Erythroblast (primary cell): ENCODE measurements at places on chromosomes 7 and 10.

GRCh38 chr10:124033887-124034218, 59.5 kb downstream of the CHST15 start:
- no peak for DNase-seq

- DNase-seq, result no peak
Measured at GRCh38 chr7:23713285-23714149, 3.5 kb downstream of the STK31 start.

- peak; percentile 13 for DNase-seq
Measured at GRCh38 chr10:31602541-31603234, 283.7 kb downstream of the ZEB1 start.

DNA sequence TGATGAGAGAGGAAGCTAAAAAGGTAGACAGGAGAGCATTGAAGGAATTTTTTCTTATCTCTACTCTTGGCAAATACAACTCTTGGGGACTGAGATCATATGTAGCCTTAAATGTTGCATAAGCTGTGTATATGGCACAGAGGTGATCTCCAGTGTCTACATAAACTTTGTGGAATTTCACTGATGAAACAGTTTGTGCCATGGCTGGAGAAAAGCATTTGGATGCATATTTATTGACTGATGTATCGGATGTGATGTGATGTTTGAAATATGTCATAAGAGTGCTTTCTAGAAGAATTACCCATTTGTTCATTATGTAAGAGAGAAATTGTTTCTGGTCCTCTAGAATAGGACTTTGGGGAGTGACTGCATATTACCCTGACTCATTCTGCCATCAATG, 244.9 kb upstream of the LRRTM3 start:
- DNase-seq, result no peak

DNA sequence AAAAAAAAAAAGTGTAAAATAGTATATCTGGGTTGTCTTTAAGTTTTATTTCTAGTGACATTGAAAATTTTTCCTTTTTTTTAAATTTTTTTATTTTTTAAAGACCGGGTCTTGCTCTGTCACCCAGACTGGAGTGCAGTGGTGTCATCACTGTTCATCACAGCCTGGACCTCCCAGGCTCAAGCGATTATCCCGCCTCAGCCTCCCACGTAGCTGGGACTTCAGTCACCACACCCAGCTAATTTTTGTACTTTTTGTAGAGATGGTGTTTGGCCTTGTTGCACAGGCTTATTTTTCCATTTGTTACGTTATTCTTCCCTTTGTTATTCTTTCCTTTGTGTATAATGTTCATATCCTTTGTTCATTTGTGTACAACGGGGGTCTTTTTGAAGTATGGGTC, 30.1 kb downstream of the TSPAN14 start:
- DNase-seq, result peak; percentile 35

GRCh38 chr7:100705320-100705752, 585 bp upstream of the POP7 start:
- peak; percentile 88 for DNase-seq
